ENCODE measurements at places on chromosomes 13 and 19. TPM values are rescaled to one million over a fixed set of nuclear protein-coding genes. Genes with fewer than 3 reads are reported as not detected.

The RNF17 gene
- 0.28 TPM for total RNA-seq

The CYP4F8 gene
- not detected for total RNA-seq

DNA sequence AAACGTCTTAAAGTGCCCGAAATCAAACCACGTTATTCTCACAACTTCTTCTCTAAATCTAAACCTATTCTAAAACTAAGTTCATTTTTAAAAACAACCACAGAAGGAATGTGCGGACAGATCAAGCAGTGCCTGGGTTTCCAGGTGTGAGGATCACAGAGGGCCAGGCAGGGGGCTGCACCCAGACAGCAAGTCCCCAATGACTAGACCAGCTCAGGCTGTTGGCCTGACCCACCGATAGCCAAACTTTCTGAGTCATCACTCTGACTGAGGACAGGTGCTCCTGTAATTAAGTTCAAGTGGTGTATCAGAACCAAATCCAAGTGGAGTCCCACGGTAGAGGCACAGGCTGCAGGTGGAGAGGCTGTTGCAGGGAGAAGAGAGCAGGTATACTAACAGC is 37.6 kb upstream of the EPHX3 start:
- no peaks in the 10 kb centered on the region for H3K27me3 ChIP-seq
- DNase-seq: no peak
- no peak overlapping the region for H3K27ac ChIP-seq
- H3K4me1 ChIP-seq: peaks cover 16% of the 10 kb centered on the region
- H3K4me3 ChIP-seq: no peak overlapping the region
- H3K36me3 ChIP-seq: peaks cover 90% of the 10 kb centered on the region

The CBARP gene
- total RNA-seq: 0.22 TPM

DNA sequence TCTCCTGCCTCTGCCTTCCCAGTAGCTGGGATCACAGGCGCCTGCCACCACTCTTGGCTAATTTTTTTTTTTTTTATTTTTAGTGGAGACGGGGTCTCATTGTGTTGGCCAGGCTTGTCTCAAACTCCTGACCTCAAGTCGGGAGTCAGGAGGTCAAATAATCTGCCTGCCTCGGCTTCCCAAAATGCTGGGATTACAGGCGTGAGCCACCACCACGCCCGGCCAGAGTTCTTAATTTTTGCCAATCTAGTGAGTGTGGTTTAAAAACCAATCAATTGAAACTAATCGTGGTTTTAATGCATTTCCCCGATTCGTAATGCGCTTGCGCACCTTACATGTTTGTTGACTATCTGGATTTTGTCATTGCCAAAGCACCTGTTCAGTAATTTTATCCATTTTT is 37.0 kb downstream of the SKA3 start:
- peaks cover 16% of the 10 kb centered on the region for H3K36me3 ChIP-seq
- no peak for DNase-seq
- H3K4me3 ChIP-seq: peak overlapping the region; percentile 93
- no peaks in the 10 kb centered on the region for H3K27me3 ChIP-seq
- peaks cover 27% of the 10 kb centered on the region for H3K4me1 ChIP-seq

The FGF22 gene
- 0.49 TPM for total RNA-seq

GRCh38 chr19:5165697-5166019 is 175.0 kb downstream of the PTPRS start:
- no peaks in the 10 kb centered on the region for H3K27me3 ChIP-seq
- H3K4me1 ChIP-seq: no peaks in the 10 kb centered on the region

The PKN1 gene
- total RNA-seq: 171 TPM

The PABPC3 gene
- 0.20 TPM for total RNA-seq

The U2AF1L4 gene
- 85.8 TPM for total RNA-seq

DNA sequence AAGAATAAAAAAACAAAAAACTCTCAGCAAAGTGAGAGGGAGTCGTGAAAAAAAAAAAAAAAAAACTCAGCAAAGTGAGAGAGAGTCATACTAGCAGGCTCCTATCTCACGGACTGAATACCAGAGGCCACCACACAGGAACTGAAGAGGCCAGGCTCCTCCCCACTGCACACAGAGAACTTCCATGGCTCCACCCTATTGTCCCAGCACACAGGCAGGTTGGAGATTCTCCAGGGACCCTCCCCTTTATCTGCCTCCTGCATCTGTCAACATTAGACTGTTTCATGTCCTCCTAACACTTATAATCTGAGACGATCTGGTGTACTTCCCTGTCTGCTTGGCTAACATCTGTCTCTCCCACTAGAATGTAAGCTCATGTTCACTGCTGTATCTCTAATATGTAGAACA is 37.0 kb upstream of the FARP1 start:
- no peaks in the 10 kb centered on the region for H3K36me3 ChIP-seq
- no peak for DNase-seq
- no peaks in the 10 kb centered on the region for H3K27me3 ChIP-seq

DNA sequence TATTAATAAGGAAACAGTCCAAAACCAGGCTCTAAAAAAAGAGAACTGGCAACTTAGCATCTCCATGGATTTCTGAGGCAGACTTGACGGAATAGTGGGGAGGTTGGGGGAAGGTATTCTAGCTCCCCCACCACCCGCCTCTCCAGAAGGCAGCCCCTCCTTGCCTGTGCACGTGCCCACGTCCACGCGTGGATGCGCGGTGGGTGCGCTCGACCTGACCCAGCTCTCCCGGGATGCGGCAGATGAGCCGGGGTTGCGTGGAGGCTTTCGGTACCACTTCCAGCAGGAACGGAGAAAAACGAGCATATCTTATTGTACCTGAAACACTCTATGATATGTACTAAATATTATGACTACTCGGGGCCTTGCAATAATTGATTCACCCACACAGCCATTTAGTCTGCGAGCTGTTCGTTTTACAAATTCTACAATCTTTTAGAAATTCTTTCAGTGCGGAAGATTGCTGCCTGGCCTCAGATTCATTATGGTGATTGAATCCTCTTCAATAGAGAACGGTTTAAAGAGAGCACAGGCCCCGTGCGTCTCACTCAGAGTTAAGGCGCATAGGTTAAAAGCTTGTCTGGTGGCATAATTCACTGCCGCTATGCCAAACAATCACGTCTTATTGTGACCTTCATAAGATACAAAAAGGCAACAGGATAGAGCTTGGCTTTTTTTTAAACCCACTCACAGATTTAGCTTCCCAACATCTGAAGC is 117.9 kb downstream of the URI1 start:
- H3K4me3 ChIP-seq: no peak overlapping the region
- no peaks in the 10 kb centered on the region for H3K4me1 ChIP-seq
- DNase-seq: no peak
- no peaks in the 10 kb centered on the region for H3K27me3 ChIP-seq
- no peaks in the 10 kb centered on the region for H3K36me3 ChIP-seq

The ADM5 gene
- total RNA-seq: 2.1 TPM

- peak; percentile 56 for DNase-seq
- H3K4me1 ChIP-seq: peaks cover 78% of the 10 kb centered on the region
- no peaks in the 10 kb centered on the region for H3K27me3 ChIP-seq
These were observed 478.4 kb downstream of the FOXO1 start for GRCh38 chr13:40187841-40188591.

GRCh38 chr13:79385694-79386093 is 20.4 kb downstream of the RBM26 start:
- no peaks in the 10 kb centered on the region for H3K27me3 ChIP-seq
- H3K27ac ChIP-seq: no peak overlapping the region
- no peak for DNase-seq
- no peak overlapping the region for H3K4me3 ChIP-seq

GRCh38 chr13:45950386-45951000 is 98.9 kb upstream of the SIAH3 start:
- no peak overlapping the region for H3K27ac ChIP-seq
- no peaks in the 10 kb centered on the region for H3K4me1 ChIP-seq
- no peaks in the 10 kb centered on the region for H3K27me3 ChIP-seq
- H3K36me3 ChIP-seq: peaks cover 4% of the 10 kb centered on the region
- DNase-seq: peak; percentile 48
- H3K4me3 ChIP-seq: no peak overlapping the region

The AP1M2 gene
- total RNA-seq: 0.77 TPM

- no peak overlapping the region for H3K4me3 ChIP-seq
- no peaks in the 10 kb centered on the region for H3K36me3 ChIP-seq
- no peaks in the 10 kb centered on the region for H3K4me1 ChIP-seq
- H3K27me3 ChIP-seq: no peaks in the 10 kb centered on the region
These were observed 71.6 kb downstream of the LATS2 start for GRCh38 chr13:20989656-20990321.

DNA sequence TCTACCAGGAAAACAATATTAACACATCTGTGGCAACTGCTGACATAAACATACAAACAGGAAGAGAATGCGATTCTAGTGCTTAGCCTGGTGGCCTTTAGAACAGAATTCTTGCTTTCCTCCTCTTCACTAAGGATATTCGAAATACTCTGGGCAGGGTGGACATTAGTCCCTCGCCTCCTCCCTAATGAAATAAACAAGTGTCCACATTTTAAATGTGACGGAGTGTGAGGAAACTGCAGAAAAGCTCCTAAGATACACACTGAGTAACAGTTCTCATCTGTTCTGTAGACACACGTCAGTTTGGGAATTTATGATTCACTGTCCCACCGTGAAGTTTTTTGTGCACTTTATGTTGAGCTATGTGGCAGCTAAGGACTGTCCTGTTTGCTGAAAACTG is 639 bp downstream of the STARD13 start:
- peaks cover 31% of the 10 kb centered on the region for H3K27me3 ChIP-seq
- H3K36me3 ChIP-seq: no peaks in the 10 kb centered on the region
- no peak for DNase-seq
- H3K4me3 ChIP-seq: no peak overlapping the region

GRCh38 chr13:40637643-40638042 is 28.8 kb downstream of the FOXO1 start:
- no peak overlapping the region for H3K27ac ChIP-seq
- no peak overlapping the region for H3K4me3 ChIP-seq
- H3K36me3 ChIP-seq: no peaks in the 10 kb centered on the region
- H3K27me3 ChIP-seq: no peaks in the 10 kb centered on the region
- DNase-seq: no peak
- H3K4me1 ChIP-seq: peaks cover 64% of the 10 kb centered on the region

The PSG3 gene
- not detected for total RNA-seq

- H3K27ac ChIP-seq: no peak overlapping the region
- no peak overlapping the region for H3K4me3 ChIP-seq
- no peaks in the 10 kb centered on the region for H3K36me3 ChIP-seq
These were observed 41.5 kb downstream of the ZNF682 start for GRCh38 chr19:19997656-19998268.

DNA sequence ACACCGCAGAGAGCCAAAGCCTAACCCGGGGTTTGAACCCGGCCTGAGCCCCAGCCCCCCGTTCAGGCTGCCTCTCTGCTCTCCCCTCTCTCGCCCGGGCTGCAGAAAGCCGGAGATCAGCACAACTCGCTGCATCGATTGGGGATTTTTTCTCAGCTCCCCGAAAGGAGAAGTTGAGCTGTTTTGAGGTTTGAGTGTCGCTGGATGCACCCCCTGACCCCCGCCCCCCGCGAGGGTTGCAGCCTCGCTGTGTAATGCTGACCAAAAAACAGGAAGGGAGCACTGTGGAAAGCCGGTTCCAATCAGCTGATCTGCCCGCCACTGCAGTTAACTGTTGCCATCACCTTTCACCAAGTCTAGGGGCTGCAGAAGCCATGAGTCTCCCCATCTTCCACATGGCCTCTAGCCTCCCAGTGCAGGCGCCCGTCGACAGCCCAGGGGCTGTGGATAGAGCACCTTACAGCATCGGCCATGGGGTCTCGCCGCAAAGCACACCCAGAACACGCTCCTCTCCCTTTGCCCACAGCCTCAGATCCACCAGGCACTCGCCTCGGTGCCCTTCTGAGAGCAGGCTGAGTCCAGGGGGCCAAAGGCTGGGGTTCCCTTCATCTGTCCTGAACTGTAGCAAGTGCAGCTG is 34.5 kb downstream of the MYO9B start:
- H3K27me3 ChIP-seq: no peaks in the 10 kb centered on the region
- no peak overlapping the region for H3K4me3 ChIP-seq
- peaks cover 62% of the 10 kb centered on the region for H3K36me3 ChIP-seq
- H3K27ac ChIP-seq: no peak overlapping the region
- peak; percentile 65 for DNase-seq

The APOC4 gene
- total RNA-seq: not detected

The ZNF132 gene
- 1.0 TPM for total RNA-seq

DNA sequence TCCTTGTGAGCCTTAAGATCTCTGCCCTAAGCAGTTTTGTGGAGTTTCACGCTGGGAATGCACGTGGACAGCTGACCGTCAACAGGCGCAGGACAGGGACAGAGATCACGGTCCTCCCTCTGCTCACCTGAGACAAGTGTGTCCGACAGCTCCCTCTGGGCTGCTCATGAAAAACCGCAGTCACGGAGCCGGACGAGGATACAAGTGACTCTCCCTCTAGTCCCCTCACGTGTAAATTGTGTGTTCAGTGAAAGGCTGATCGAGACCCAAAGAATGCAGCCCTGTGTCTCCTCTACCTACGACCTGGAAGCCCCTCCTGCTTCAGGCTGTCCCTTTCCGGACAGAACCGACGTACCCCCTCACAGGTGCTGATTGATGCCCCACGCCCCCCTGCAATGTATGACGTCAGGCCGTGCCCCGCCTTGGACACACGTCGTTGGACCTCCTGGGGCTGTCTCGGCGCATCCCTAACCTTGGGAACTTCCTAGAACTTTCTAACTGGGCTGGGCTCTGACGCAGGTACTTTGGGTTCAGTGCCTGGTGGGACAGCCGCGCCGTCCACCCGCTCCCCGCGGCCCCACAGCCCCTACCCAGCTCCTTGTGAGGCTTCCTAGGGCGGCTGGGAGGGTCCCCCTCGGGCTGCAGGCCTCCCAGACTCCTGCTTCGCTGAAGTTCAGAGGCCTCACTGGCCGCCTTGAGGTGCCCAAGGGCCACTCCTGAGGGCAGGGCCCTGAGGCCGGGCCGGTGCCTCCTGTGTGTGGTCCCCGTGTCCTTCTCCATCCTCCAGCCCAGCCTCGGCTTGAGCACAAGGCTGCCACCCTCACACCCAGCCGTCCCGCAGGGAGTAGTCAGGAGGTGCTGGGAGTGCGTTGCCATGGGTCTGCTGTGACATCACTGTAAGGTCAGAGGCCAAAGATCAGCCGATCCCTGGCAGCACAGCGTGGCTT is at the start of gene C13orf46:
TSS of gene C13orf46 (minus strand) at position 859 of the 947 bp plus-strand sequence. CDS start at position 780, 79 bp downstream.
- H3K27me3 ChIP-seq: no peaks in the 10 kb centered on the region
- H3K27ac ChIP-seq: no peak within 1 kb of the TSS
- peaks cover 69% of the 10 kb centered on the region for H3K36me3 ChIP-seq
- H3K4me1 ChIP-seq: no peaks in the 10 kb centered on the region

All from CD4-positive, alpha-beta T cell (primary cell).